Stimulated activated CD4-positive, alpha-beta T cell treated with anti-CD3 and anti-CD28 coated beads, Interleukin-12 subunit alpha, Interleukin-12 subunit beta, amount 100 ng/mL, for 24 hours (primary cell): ENCODE measurements at places on chromosomes 2 and 18.
A peak's percentile ranks its signal among the peaks of the same experiment; 100 is the strongest.

DNA sequence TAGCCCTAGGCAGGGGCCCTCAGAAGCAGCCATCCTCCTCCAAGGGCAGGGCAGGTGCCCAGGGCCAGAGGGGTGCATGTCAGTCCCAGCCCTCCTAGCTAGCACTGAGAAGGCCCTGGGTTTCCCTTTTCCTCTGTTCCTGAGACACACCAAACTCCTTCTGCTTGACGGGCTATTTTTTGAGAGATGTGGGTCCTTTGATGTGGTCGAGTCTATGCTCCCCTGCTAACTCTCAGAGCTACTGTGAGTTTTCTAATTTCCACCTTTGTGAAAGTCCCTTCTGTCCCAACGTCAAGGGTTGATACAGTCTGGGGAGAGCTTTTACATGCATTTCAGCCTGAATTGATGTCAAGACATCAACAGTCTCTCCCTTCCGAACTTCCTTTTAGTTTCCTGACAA lies 51.4 kb downstream of the TRPM8 start:
- no peak for DNase-seq

GRCh38 chr2:163548970-163549369 lies 186.8 kb downstream of the FIGN start:
- DNase-seq = no peak

DNA sequence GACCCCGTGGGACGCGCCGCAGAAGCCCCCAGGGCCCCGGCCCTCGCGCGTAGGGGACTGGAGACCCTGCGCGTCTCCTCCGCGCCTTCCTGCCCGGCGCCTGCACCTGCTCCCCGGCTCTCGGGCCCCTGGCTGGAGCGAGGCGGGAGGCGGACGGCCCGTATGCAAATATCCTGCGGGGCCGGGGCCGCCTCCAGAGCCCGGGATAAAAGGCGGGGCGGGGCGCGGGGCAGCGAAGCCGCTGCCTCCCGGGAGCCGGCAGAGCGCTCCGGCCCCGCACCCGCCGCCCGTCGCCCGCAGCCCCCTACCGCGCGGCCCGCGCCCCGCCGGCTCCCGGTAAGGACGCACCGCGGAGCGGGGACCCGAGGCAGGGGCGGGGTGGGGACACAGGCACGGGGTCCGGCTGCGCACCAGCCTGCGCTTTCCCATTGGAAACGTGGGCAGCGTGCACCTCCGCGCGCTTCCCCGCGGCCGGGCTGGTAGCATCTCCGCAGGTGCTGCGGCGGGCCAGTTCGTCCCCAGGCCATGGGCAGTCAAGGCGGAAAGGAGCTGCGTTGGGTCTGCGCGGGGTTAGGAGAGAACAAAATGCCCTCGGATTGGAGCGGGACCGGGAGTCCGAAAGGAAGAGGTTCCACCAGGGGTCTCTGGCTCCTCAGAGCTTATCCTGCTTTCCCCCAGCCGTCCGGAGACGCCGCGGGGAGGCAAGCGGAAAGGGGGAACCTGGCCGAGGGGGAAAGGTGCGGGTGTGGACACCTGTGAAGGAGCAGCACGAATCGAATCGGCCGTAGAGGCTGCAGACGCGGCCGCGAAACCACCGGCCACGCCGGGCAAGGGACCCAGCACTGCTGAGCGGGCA lies at the start of gene ATP6V1C2:
TSS of gene ATP6V1C2 (plus strand) at position 235 of the 856 bp plus-strand sequence. CDS start 1,220 bp downstream, outside the sequence.
- DNase-seq = peak; percentile 23

DNA sequence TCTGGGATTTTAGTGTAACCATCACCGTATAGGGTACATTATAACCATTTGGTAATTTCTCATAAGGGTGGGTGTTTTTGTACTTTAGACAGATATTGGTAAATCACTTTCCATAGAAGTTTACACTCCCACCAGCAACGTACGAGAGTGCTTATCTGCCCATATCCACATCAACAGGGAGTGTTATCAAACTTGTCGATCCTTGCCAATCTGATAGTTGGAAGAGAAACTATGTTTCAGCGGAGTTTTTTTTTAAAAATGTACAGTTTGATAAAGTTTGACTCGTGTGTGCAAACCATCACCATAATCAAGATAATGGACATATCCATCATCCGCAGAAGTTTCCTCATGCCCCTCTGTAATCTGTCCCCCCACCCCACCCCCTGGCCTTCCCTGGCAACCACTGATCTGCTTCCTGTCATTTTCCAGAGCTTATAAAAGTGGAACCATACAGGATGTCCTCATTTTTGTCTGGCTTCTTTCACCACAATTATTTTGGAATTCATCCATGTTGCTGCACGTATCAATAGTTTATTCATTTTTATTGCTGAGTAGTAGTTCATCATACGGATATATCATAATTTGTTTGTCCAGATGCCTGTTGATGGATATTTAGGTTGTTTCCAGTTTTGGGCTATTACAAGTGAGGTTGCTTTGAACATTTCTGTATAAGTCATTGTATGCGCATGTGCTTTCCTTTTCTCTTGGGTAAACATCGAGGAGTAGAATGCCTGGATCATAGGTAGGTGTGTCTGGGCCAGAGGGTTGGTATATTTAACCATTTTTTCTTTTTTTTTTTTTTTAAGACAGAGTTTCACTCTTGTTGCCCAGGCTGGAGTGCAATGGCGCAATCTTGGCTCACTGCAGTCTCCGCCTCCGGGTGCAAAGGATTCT lies 18.6 kb downstream of the GLI2 start:
- DNase-seq = no peak

GRCh38 chr2:54428108-54428831 lies 27.9 kb upstream of the SPTBN1 start:
- no peak for DNase-seq

DNA sequence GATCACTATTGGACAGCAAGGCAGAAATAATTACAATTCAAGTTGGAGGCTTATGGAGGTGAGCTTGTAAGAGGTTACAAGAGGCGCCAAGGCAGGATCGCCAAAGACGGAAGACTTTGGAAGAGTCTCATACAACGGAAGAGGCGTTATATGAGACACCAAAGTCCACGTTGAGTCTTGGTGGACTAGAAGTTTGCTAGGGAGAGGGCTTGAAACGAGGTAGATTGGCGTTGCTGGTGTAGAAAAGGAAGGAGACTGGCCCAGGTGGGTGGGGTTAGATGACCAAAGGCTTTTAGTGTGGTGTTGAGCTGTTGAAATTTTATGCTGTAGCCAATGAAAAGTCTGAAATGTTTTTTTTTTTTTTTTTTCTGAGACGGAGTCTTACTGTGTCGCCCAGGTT lies 1.4 kb downstream of the MSH2 start:
- no peak for DNase-seq

- DNase-seq = no peak
Measured at GRCh38 chr2:83459456-83459855, 999.6 kb downstream of the SUCLG1 start.

DNA sequence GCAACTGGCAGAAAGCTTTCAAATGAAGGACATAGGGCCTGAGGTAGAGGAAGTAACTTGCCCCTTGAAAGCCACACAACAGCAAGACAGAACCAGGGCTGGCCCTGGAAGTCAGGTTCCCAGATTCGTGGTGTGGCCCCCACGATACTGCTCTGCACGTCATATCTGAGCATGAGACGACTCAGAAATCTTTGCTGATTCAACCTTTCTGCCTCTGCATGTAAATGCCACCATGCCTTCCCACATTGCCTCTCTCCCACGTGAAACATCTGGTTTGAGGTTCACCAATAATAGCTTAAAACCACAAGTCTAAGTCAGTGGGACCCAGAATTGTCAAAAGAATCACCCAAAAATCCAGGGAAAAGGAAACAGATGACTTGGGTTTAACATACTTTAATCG lies 214.0 kb upstream of the TRIB2 start:
- no peak for DNase-seq

GRCh38 chr2:141728142-141728541 lies 402.7 kb downstream of the LRP1B start:
- no peak for DNase-seq

DNA sequence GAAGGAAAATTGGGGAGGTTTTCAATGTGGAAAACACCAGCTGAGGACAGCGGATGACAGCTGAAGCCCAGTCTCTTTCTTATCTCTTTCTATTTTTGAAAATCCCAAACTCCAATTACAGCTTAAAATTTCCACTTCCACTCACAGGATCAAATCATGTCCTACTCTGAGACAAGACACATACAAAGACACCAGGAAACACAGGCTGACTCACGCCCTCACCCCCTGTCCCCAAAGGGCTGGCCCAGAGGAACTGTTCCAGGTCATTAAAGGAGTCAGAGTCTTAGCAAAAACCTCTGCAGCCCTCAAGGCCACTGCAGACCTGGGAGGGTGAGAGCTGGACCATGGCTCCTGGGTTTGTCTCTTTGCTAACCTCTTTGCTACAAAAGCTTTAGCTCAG lies 143.1 kb upstream of the CAPN13 start:
- no peak for DNase-seq

DNA sequence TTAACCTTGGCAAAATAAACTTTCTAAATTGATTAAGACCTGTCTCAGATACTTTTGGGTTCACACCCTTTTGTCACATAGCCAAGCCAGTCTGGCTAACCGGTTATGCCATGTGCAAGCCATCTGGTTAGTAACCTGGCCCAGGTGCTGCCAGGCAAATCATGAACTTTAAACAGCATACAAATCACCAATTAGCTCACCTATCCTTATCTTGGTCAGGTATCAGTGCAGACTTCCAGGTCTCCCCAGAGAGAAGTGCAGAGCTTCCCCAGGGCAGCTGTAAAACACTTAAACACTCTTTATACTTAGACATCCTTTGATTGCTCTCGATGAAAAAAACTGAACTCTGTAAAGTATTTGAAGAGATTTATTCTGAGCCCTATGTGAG lies 14.9 kb upstream of the MC5R start:
- DNase-seq = no peak

DNA sequence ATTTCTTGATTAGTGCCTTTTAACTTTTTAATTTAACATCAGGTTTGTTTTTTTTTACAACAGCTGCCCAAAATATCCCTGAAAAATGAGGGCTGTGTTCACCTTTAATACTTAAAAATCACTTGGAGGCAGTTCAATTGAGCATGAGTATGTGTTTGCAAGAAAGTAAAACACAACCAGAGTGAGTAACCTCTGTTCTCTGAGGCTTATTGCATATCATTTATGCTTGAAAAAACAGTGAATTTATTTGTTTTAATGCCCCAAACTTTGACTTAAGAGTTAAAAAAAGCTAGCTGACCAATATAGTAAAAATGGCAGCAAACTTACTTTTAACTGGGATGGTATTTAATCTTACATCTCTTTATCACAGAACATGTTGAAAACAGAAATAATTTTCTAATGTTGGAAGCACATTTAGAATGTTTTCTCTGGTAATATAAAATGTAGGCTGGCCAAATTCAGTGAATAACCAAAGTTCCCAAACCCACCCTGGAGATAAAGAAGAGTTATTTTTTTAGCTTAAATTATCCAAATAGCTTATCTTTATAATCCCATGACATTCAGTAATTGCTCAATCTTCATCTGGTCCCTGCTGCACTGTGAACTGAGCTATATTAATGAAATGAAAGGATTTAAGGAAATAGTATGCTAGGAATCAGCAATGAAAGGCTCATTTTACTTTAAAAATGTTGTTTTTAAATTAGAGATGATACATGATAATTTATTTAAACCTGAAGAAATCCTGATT lies 24.8 kb upstream of the EFEMP1 start:
- DNase-seq = no peak

DNA sequence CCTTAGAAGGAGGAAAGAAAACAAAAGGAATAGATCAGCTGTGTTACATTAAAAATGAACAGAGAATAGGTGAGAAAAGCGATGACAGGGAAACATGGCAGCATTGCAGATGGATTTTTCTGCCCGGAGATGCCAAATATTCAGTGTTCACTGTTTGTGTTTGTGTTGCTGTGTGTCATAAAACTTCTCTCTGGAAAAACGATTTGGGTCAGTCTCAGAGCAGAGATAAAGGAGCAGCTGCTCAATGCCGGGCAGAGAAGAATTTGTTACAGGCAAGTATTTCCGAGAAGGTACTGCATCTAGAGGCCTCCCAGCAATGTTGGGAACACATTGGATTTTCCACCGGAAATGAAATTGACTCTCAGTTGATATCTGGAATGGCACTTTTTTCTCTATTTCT lies 156.4 kb upstream of the KLHL14 start:
- no peak for DNase-seq

- no peak for DNase-seq
Measured at GRCh38 chr2:58698620-58699019, 457.5 kb upstream of the FANCL start.

DNA sequence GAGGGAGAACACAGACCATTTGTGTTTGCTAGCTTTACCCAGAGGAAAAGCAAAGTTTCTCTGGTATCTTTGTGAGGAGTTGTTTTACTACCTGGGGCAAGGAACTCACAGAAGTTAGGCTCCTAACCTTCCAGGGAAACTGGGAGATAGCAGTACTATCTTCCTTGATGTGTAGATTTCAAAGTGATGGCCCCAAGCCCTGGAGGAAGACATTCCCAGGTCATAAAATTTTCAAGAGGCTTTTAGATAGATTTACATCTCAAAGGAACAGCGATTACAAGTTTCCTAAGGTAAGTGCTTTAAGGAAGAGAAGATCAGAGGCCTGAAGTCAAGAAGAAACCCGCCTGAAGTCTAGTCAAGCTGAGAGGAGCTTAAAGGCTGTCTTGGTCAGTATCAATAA lies 1187.8 kb upstream of the TMEFF2 start:
- no peak for DNase-seq

GRCh38 chr2:203246646-203247045 lies 7.8 kb downstream of the CYP20A1 start:
- no peak for DNase-seq

DNA sequence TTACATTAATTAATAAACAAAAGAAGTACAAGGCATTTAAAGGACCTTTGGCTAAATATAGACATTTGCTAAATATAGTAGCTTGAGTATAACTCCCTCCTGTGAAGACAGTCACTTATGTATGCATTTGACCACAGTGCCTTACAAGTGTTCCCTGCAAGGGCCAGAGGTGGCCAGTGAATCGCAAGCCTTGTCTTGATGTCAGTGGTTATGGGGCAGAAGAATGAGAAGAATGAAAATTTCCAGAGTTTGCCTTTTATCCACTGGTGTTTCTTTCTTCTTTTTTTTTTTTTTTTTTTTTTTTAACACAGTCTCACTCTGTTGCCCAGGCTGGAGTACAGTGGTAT lies 1.8 kb downstream of the LRRFIP1 start:
- DNase-seq = no peak

- no peak for DNase-seq
Measured at GRCh38 chr2:138023298-138023697, 59.0 kb downstream of the HNMT start.
